Testis (tissue), 5 donors: ENCODE measurements at places on chromosomes 2 and 18. TPM values are rescaled to one million over a fixed set of nuclear protein-coding genes. Genes with fewer than 3 reads are reported as not detected.

DNA sequence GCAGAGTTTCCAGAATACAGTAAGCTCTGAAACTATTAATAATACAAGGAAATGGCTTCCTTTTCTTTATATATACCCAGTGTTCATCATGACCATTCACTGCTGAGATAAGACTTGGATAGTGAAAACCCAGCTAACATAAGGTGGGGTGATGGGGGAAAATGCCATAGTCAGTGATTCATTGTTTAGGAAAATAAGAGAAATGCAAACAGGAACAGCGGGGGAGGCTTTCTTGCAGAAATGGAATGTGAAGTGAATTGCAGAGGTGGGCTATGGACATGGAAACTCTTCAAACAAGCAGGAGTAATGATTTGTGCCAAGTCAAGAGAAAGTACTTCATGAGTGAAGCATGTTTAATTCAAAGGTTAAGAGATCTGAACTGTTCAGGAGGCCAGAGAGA, 519.4 kb downstream of the TDRD15 start:
- H3K36me3 ChIP-seq, result no peaks in the 10 kb centered on the region
- no peak overlapping the region for H3K27ac ChIP-seq
- no peak for DNase-seq
- peaks cover 16% of the 10 kb centered on the region for H3K4me1 ChIP-seq

The L3MBTL4 gene
- 26.6 TPM for polyA plus RNA-seq

DNA sequence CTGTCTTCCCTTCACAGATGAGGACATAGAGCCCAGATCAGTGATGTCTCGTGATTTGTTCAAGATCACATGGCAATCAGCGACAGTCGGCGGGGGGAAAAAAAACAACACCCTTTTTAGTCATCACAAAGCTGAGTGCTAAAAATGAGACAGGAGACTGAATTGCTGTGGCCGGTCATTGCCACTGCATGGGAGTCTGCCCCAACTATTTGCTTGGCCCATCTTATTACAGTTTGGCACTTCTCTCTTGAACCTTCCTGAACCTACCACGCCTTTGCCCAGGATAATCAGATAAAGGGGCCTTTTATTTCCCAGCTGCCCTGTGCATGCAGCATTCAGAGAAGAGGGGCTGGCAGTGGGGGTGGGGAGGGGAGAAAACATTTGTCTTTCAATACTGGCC, 42.7 kb downstream of the SETBP1 start:
- H3K27ac ChIP-seq, result no peak overlapping the region
- H3K27me3 ChIP-seq, result no peaks in the 10 kb centered on the region
- no peak for DNase-seq
- peaks cover 13% of the 10 kb centered on the region for H3K4me1 ChIP-seq
- H3K4me3 ChIP-seq, result no peak overlapping the region

The ADGRF3 gene
- 1.6 TPM for polyA plus RNA-seq

The LRP1B gene
- polyA plus RNA-seq, result 0.84 TPM

The NGEF gene
- 7.9 TPM for polyA plus RNA-seq

DNA sequence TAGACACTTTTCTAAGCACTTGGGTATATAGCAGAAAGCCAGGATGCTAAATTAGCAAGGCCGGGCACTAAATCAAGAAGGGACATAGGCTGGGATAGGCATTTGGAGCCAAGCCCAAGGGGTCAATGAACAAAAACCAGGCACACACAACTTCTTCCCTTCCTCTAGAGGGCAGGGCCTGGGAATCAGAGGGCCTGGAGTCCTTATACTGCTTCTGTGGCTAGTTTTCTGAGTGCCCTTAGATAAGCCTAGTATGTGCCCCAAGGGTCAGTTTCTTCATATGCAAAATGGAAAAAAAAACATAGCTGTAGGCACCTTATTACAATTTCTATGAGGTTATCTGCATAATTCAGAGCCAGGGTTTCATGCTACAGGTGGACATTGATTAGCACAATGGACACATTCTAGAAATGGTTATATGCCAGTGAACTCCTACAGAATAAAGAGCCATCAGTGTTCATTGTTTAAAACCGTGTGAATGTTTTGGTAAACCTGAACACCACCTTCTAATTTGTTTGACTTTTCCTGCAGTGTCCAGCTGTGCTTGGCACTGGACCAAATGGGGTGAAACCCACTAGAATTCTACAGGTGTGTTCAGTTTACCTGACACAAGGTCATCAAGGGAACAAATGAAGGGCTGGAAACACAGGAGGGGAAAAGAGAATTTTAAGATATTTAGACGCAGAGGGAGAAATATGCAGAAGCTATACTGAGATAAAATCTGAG, 49.6 kb downstream of the PAX8 start:
- no peak overlapping the region for H3K4me3 ChIP-seq
- H3K27ac ChIP-seq, result no peak overlapping the region
- DNase-seq, result no peak
- H3K4me1 ChIP-seq, result peaks cover 3% of the 10 kb centered on the region
- no peaks in the 10 kb centered on the region for H3K27me3 ChIP-seq

The RAB10 gene
- 74.8 TPM for polyA plus RNA-seq

- H3K4me3 ChIP-seq, result no peak overlapping the region
- DNase-seq, result no peak
- no peaks in the 10 kb centered on the region for H3K36me3 ChIP-seq
- no peak overlapping the region for H3K27ac ChIP-seq
- no peaks in the 10 kb centered on the region for H3K27me3 ChIP-seq
- H3K4me1 ChIP-seq, result no peaks in the 10 kb centered on the region
These were observed 114.5 kb downstream of the RNF144A start for GRCh38 chr2:7031547-7032245.

GRCh38 chr18:74796841-74797576, 199.3 kb downstream of the ZNF407 start:
- no peak for DNase-seq
- H3K36me3 ChIP-seq, result no peaks in the 10 kb centered on the region
- H3K4me3 ChIP-seq, result no peak overlapping the region
- H3K27ac ChIP-seq, result no peak overlapping the region
- peaks cover 9% of the 10 kb centered on the region for H3K4me1 ChIP-seq
- no peaks in the 10 kb centered on the region for H3K27me3 ChIP-seq

The SP140 gene
- 4.8 TPM for polyA plus RNA-seq

DNA sequence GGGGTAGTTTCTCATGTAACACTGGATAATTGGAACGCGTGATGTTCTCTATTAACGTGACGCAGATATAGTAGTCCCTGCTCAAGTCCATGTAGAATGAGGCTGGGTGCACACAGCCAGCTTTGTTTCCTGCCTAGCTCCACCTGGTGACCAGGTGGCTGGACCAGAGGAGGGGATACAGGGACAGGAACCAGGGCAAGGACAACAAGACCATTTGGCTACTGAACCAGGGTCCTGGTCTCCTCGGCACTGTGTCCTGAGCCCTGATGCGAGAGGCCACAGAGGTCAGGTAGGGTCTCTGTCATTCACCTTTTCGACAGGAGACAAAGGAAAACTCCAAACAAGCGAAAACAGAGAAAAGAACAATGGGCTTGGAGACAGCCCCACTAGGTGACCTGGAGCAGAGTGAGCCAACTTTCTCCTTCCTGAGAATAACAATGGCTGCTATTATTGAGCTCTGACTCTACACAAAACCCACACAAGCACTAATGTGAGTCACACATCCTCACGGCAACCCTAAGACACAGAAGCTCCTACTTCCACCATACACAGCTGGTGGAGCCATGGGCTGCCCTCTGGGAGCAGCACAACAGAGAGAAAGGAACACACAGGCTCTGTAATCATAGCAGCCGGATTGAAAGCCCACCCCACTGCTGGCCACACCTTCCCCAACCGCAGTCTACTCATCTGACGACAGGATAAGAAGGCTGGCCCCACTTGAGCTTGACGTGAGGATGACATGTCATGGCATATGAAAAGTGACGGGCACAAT, 67.3 kb upstream of the TEX51 start:
- no peak overlapping the region for H3K27ac ChIP-seq
- H3K4me1 ChIP-seq, result no peaks in the 10 kb centered on the region
- H3K4me3 ChIP-seq, result no peak overlapping the region
- no peak for DNase-seq
- no peaks in the 10 kb centered on the region for H3K27me3 ChIP-seq
- no peaks in the 10 kb centered on the region for H3K36me3 ChIP-seq

DNA sequence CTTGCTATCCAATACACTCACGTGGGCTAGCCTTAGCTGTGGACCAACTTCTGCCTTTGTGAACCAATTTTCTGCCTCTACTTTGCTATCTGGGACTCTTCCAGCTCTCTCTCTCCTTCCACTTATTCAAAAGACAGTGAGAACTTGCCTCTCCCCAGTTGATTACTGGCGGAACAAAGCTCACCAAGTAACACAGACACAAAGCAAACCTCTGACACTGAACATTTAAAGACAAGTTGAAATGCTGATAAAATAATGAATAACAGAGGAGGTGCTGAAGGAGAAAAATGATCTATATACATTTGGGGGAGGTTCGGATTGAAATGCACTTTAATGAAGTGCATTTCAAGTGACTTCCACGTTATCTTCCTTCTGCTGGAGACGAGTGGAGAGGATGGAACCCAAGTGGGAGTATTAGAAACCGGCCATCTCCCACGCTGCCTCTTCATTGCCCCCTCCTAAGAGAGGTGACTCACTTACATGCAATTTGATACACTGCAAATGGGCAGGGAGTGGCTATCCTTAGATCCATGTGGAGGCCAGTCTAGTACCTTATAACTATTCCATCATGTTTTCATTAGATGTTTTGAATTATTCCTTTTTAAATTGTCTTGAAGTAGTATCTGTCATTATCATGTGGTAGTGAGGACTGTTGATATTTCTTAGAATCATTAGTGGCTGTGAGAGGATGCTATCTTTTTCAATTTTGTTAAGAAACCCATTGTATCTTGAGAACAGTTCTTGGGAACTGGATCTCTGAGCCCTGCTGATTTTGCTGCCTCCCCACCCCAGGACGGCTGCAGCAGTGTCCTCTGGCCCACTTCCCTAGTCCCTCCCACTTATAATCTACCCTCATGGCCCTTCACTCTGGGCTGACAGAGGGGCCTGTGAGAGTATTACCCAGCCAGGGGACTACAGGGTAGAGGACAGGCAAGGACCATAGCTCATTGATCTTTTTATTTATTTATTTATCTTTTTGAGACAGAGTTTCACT, 6.0 kb upstream of the GLI2 start:
- no peak overlapping the region for H3K27ac ChIP-seq
- no peak overlapping the region for H3K4me3 ChIP-seq
- H3K27me3 ChIP-seq, result no peaks in the 10 kb centered on the region
- no peaks in the 10 kb centered on the region for H3K36me3 ChIP-seq
- DNase-seq, result peak; percentile 66

The TUBA4B gene
- 1.6 TPM for polyA plus RNA-seq

- H3K4me3 ChIP-seq, result no peak overlapping the region
- H3K27me3 ChIP-seq, result no peaks in the 10 kb centered on the region
- no peak for DNase-seq
- no peaks in the 10 kb centered on the region for H3K36me3 ChIP-seq
These were observed 7.4 kb upstream of the GPR75 start for GRCh38 chr2:53867169-53867568.

DNA sequence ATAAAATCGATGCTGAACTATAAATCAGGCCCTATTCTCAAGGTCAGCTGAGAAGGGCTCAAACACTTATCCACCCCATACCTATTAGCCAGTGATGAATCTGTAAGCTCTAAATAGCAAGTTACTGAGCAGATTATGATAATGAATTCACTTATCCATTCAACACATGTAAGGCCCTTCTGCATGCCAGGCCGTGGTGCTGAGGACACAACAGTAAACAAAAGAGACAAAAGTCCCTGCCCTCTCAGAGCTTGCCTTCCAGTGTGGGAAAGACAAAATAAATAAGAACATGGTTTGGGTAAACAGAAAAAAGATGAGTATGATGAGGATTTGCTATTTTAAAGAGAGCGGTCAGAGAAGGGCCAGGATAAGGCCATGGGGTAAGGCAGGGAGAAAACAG, 11.7 kb downstream of the TTC32 start:
- H3K4me3 ChIP-seq, result no peak overlapping the region
- H3K4me1 ChIP-seq, result no peaks in the 10 kb centered on the region
- no peak overlapping the region for H3K27ac ChIP-seq
- DNase-seq, result no peak
- no peaks in the 10 kb centered on the region for H3K36me3 ChIP-seq

DNA sequence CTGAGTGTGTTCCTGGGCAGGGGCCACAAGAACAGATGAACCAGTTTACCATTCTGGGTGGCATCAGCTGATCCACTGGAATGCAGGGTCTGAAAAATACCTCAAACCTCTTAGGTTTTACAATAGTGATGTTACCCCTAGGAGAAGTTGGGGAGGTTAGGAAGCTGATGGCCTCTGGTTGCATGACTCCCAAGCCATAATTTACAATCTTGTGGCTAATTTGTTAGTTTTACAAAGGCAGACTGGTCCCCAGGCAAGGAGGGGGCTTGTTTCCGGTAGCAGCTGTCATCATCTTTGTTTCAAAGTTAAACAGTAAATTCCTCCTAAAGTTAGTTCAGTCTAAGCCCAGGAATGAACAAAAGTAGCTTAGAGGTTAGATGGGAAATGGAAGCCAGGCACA, 113.8 kb upstream of the SLC38A11 start:
- no peak overlapping the region for H3K27ac ChIP-seq
- no peaks in the 10 kb centered on the region for H3K4me1 ChIP-seq
- no peak for DNase-seq
- H3K27me3 ChIP-seq, result no peaks in the 10 kb centered on the region
- H3K4me3 ChIP-seq, result no peak overlapping the region
- no peaks in the 10 kb centered on the region for H3K36me3 ChIP-seq

GRCh38 chr2:227503433-227504406, 31.8 kb downstream of the AGFG1 start:
- no peak overlapping the region for H3K27ac ChIP-seq
- H3K27me3 ChIP-seq, result no peaks in the 10 kb centered on the region
- no peaks in the 10 kb centered on the region for H3K36me3 ChIP-seq
- H3K4me3 ChIP-seq, result no peak overlapping the region
- H3K4me1 ChIP-seq, result peaks cover under 1% of the 10 kb centered on the region

- H3K4me3 ChIP-seq, result no peak overlapping the region
- H3K36me3 ChIP-seq, result no peaks in the 10 kb centered on the region
- no peaks in the 10 kb centered on the region for H3K4me1 ChIP-seq
- no peak overlapping the region for H3K27ac ChIP-seq
These were observed 87.5 kb downstream of the MBP start for GRCh38 chr18:77044866-77045664.

GRCh38 chr2:128308284-128308731, 10.4 kb downstream of the HS6ST1 start:
- H3K4me1 ChIP-seq, result peaks cover 86% of the 10 kb centered on the region
- no peak overlapping the region for H3K4me3 ChIP-seq
- no peaks in the 10 kb centered on the region for H3K27me3 ChIP-seq
- DNase-seq, result no peak
- H3K36me3 ChIP-seq, result no peaks in the 10 kb centered on the region

DNA sequence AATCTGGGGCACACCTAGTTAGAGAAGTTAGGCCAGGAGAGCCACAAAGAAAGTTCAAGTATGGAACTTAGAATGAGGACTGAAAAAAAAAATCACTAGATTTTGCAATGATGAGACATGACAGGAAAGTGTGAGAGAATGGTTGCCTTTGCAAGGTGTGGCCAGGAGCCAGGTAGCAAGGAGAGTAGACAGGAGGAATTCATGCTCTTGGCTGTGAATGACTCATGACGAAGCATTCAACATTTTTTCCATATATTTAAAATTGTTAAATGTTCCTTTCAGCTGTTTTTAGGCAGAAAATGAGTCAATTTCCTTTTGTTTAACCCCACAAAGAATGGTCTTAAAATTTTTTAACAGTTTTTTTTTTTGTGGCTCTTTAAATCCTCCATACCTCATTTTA, 636.9 kb downstream of the PLCL1 start:
- H3K27ac ChIP-seq, result no peak overlapping the region
- no peaks in the 10 kb centered on the region for H3K4me1 ChIP-seq
- no peak for DNase-seq
